Inflammatory macrophage (primary cell): ENCODE measurements at places on chromosomes 1 and 21.

DNA sequence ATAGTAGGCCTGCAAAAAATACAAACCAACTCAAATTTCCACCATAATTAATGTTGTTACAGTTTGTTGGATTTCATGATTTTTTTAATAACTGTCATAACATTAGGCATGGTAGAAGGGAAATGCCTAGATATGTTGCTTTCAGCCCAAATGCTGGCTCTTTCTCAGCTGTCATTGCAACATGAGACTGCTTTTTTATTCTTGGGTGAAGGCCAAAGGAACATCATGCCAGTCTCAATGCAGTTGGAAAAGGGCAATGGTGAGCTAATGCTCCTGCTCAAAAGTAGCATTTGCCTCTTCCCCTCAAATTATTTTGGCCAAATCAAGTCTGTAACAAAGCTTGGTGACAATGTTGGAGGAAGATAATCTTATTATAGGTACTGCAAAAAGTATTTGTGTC, 877.7 kb upstream of the PRMT6 start:
- no peak for DNase-seq

- no peak for DNase-seq
Observed at GRCh38 chr1:5548266-5548665, 444.0 kb downstream of the NPHP4 start.

- no peak for DNase-seq
Observed at GRCh38 chr1:205350691-205351141, 6.0 kb downstream of the KLHDC8A start.

DNA sequence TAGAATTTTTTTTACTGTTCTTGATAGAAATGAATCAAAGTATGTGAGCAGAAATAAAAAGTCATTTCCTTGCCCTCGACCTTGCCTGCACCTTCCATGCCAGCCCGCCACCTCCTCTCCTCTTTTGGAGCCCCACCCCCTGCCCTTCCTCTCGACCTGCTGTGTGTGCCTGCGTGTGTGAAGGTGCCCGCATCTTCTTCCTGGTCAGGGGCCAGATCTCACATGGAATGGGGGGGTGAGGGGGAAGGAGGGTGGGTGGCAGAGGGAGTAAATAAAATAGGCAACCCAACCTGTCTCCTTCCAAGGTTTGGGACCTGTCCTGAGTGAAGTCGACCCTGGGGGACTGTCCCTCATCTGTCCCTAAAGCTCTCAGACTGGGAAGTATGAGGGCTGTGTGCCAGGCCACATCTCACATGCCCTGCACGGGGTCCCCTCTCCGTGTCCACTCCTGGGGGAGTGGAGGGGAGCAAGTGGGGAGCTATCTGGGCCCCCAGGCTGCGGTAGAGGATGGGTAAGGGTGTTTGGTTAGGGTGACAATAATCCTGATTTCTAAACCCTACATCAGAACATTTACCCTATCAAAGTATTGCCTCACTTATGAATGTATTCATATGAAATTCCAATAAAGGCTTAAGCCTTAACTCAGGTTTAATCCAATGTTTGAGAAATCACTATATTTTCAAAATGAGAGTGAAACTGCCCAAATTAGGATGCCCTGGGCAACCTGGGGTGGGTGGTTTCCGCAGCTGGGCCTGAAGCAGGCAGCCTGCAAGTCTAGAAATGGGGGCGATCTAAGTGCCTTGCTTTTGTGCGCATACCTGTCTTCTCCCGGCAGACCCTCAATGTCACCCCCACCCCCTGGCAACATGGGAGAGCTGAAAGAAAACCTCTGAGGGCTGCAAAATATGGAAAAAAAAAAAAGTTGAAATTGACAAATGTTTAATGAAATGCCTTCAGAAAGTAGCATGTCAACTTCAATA, 15.4 kb downstream of the AMPD2 start:
- no peak for DNase-seq

DNA sequence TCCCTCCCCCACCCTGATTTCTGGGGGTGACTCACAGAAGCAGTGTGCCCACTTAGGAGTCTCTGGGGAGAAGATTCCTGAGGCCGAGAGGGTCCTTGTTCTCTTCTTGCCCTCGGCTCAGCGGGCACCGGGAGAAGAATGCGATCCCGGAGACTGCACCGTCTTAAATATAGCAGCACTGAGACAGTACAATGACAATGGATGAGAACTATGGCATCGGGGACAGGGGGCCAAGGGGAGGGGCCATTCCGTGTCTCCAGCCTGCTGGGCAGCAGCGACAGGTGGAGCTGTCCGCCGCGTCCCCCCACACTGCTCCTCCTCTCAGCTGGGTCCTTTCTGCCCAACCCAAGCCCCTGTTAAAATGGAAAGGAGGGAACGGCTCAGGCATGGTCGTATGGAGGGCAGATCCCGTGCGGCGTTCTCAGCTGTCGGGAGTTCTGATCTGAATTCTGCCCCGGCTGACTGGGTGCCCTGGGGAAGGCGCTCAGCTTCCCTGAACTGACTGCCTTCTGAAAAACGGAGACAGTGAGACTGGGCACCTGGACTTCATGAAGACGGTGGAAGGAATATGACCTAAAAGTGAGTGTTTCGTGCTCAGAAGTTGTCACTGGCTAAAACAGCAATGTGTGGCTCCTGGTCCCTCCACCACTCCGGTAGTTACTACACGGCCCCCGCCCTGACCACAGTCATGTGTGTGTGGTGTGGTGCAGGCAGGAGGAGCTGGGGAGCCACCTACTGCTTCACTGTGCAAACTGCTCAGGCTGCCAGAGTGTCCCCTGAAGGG, at the start of gene MYOM3:
Gene MYOM3, minus strand, starts transcription at position 140 of the 784 bp plus-strand sequence. CDS start 3,499 bp downstream, outside the sequence.
- peak; percentile 81 for DNase-seq

- DNase-seq = no peak
Observed at GRCh38 chr1:153768316-153769181, 6.7 kb upstream of the SLC27A3 start.
